AG04449 (cell line): ENCODE measurements at places on chromosomes 1 and 21.

GRCh38 chr1:64265141-64265540 lies 61.7 kb downstream of the UBE2U start:
- DNase-seq = no peak

DNA sequence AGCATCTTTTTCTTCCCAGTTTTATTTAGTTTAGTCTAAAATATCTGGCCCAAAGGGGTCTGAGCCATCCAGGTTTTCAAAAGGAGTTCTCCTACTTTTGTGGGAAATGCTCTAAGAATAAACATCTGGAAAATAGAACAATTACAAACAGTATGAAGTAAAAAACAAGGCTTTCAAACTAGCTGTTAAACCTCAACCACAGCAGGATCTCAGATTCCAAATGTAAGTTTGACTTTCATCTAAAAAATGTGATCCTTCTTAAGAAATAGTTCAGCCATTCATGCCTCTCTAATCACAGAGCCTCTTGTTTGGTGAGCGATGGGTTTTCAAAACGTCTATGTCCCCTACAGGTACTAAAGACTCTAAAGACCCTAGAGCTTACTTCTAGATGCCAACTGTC lies 413.5 kb downstream of the DUSP10 start:
- no peak for DNase-seq

DNA sequence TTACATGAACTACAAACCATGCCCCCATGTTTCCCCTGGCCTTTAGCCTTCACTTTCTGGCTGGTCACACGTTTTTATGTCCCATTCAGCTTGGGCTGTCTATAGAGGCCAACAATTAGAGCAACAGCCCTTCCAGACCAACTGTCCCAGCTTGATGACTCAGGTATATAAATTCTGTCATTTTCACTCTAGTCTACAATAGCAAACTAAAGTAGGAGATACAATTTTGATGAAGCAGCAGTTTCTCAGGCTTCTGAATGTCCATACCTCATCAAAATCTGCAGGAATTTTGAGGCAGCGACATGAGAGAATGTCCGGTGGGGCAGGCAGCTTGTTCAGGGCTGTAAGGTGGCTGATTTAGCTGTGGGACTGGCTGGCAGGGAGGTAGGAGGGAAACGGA lies 45.6 kb upstream of the VAV3 start:
- DNase-seq = no peak

DNA sequence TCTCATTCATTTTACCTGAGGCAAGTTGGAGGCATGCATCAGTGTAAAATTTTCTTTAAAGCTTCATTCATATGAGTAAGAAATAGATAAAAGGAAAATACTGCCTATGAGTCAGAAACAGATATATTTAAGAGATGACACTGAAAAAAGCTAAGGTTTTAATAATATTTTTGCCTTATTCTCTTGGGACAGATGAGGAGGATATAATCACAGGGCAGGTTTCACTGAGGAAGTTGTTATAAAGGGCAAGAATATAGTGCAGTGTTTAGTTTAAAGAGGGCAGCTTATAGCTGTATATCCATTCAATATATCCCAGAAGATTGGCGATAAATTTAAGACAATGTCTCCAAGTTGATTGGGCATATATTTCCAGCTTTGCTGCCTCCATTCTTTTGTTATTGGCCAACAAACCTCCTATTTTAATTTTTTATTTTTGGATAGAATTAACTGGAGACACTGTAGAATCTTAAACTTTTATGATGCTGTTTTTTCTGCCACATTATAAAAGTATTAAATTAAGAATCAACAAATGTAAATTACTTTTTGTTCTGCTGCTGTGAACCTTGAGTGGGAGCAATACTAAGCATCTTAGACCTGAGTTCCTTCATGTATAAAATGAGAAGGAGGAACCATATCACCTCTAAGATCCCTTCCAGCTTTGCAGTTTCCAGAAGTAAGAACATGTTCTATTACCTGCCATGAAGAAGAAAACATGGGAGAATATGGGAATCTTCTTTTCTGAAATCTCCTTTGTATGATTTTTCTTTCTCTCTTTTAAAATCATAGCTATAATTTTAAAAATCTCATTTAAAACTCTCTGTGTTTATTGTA lies 171.6 kb downstream of the S1PR1 start:
- no peak for DNase-seq

GRCh38 chr1:10615932-10616671 lies 141.4 kb downstream of the PEX14 start:
- no peak for DNase-seq

DNA sequence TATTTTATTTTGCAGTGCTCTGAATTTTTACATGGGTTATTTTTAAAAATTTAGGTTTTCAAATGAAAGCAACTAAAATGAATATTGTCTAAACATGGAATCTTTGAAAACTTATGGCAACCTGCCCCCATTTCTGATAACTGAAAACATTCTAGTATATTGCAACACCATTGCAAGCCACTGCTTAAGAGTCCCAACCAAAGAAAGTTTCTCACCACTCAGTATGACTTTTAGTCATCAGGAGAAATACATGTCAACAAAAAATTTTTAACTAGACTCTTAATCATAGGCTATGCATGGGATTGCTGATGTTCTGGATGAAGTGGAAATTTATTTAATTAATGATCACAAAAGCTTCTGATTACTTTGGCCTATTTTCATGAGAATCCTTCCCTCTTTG lies 112.1 kb downstream of the TNFSF18 start:
- DNase-seq = no peak

- no peak for DNase-seq
Measured at GRCh38 chr1:42006093-42006492, 87.4 kb upstream of the HIVEP3 start.

- DNase-seq = no peak
Measured at GRCh38 chr21:46457801-46458314, 833 bp upstream of the DIP2A start.

DNA sequence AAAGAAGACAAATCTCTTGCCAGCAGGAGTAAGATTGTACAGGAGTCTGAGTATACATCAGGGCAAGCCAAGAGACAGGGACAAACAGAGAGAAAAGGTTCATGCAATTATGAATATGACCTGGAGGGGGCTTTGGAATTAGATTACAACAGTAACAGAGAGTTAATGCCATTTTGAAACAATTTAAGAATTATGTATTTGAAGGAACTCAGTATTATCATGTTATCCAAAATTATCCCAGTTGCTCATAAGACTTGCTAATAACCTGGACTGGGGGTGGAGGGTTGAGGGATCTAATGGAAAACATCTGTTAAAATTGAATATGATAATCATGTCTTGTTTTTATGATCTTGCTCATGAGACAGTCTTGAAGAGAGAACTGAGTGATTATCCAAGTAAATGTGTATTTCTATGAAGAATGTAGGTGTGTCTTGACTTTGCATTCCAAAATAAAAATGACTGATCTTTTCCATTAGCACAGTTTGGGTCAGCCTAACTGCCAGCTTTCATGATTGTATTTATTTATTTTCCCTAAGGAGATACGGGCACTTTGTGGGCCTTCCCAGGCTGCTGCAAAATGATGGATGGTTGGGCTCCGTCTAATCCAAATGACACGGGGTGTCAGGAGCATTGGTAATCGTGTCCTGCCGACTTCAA lies 117.7 kb downstream of the ERG start:
- DNase-seq = no peak

DNA sequence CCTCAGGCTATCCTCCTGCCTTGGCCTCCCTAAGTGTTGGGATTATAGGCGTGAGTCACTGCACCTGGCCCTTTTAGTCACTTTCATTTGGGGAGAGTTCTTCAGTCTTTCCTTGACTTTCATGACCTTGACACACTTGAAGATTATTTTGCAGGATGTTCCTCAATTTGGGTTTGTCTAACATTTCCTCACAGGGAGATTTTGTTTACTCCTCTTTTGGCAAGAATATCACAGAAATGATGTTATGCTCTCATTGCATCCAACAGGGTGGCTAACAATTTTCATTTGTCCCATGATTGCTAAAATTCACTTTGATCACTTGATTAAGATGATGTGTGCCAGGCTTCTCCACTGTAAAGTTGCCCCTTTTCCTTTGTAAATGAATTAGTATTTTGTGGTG lies 164.0 kb downstream of the ADSS2 start:
- DNase-seq = no peak
